Neural progenitor cell (in vitro differentiated cells): ENCODE measurements at places on chromosomes 4 and X.

GRCh38 chrX:5775846-5776430 lies 452.7 kb downstream of the NLGN4X start:
- H3K4me1 ChIP-seq: no peaks in the 10 kb centered on the region
- H3K4me3 ChIP-seq: no peak overlapping the region
- H3K27ac ChIP-seq: no peak overlapping the region
- H3K27me3 ChIP-seq: no peaks in the 10 kb centered on the region
- H3K36me3 ChIP-seq: no peaks in the 10 kb centered on the region

- H3K27ac ChIP-seq: peak overlapping the region; percentile 53
- H3K4me3 ChIP-seq: no peak overlapping the region
- H3K36me3 ChIP-seq: no peaks in the 10 kb centered on the region
- peaks cover 5% of the 10 kb centered on the region for H3K4me1 ChIP-seq
Observed at GRCh38 chr4:1899149-1900086, 28.2 kb downstream of the NSD2 start.

DNA sequence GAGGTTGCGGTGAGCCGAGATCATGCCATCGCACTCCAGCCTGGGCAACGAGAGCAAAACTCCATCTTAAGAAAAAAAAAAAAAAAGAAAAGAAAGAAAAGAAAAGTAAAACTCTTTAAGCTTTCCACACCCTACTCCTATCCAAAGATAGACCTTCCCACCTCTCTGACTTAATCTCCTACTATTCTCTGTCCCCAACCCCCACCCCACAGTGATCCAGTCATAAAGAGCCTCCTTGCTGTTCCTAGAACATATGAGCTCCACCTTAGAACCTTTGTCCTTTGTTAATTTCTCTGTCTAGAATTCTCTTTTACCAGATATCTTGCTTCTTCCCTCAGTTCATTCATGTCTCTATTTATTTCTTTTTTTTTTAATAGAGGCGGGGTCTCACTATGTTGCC lies 30.1 kb upstream of the MSN start:
- no peaks in the 10 kb centered on the region for H3K4me1 ChIP-seq
- H3K4me3 ChIP-seq: no peak overlapping the region
- no peak for DNase-seq
- no peak overlapping the region for H3K27ac ChIP-seq
- H3K27me3 ChIP-seq: no peaks in the 10 kb centered on the region

- H3K36me3 ChIP-seq: no peaks in the 10 kb centered on the region
- H3K27ac ChIP-seq: no peak overlapping the region
- peaks cover 9% of the 10 kb centered on the region for H3K4me1 ChIP-seq
- H3K27me3 ChIP-seq: no peaks in the 10 kb centered on the region
- no peak for DNase-seq
Observed at GRCh38 chrX:1593286-1594271, 2.2 kb downstream of the AKAP17A start.

DNA sequence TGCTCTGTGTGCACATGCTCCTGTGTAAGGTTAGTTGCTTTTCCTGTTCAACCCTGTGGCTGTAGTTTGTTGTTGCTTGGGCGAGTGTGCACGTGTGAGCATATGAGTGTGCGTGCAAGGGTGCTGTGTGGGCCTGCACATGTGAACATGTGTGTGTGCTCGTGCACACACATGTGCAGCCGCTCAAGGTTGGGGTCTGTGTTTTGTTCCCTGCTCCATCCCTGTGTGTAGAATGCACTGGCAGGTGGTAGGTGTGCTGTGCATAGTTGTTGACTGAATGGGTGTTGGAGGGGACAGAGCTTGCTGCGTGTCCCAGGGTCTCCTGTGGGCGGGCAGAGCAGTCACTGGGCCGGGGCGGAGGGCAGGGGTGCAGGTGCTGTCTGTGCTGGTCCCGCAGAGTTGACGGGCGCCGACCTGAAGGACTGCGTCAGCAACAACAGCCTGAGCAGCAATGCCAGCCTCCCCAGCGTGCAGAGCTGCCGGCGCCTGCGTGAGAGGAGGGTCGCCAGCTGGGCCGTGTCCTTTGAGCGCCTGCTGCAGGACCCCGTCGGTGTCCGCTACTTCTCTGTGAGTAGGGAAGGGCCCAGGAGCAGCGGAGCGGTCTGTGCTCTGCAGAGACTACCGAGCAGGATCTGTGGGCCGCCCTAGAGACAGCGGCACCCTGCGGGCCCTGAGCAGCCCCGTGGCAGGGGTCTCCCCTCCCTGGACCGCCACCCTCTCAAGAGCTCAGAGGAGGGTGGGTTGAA lies 27.9 kb upstream of the HGFAC start:
- peaks cover 23% of the 10 kb centered on the region for H3K4me1 ChIP-seq
- no peak overlapping the region for H3K4me3 ChIP-seq
- peak overlapping the region; percentile 37 for H3K27ac ChIP-seq

GRCh38 chrX:111823703-111824102 lies 52.3 kb upstream of the TRPC5OS start:
- no peaks in the 10 kb centered on the region for H3K36me3 ChIP-seq
- H3K4me1 ChIP-seq: peaks cover 5% of the 10 kb centered on the region
- H3K4me3 ChIP-seq: no peak overlapping the region
- H3K27me3 ChIP-seq: no peaks in the 10 kb centered on the region
- no peak overlapping the region for H3K27ac ChIP-seq
- DNase-seq: no peak
